Stomach (tissue), 19 donors: ENCODE measurements at places on chromosomes 16 and 17. TPM values are rescaled to one million over a fixed set of nuclear protein-coding genes. Genes with fewer than 3 reads are reported as not detected.

The AGRP gene
- not detected for polyA plus RNA-seq

The RHBDL1 gene
- polyA plus RNA-seq, result 3.3 TPM

The YBX2 gene
- polyA plus RNA-seq, result 1.8 TPM

The SLC47A1 gene
- 1.1 TPM for polyA plus RNA-seq

The KIAA0513 gene
- 8.4 TPM for polyA plus RNA-seq

The ADAM11 gene
- 0.19 TPM for polyA plus RNA-seq

The HOXB3 gene
- polyA plus RNA-seq, result 2.8 TPM

The CLEC10A gene
- 6.6 TPM for polyA plus RNA-seq

- DNase-seq, result no peak
Observed at GRCh38 chr17:65697661-65698060, 136.2 kb upstream of the AXIN2 start.

DNA sequence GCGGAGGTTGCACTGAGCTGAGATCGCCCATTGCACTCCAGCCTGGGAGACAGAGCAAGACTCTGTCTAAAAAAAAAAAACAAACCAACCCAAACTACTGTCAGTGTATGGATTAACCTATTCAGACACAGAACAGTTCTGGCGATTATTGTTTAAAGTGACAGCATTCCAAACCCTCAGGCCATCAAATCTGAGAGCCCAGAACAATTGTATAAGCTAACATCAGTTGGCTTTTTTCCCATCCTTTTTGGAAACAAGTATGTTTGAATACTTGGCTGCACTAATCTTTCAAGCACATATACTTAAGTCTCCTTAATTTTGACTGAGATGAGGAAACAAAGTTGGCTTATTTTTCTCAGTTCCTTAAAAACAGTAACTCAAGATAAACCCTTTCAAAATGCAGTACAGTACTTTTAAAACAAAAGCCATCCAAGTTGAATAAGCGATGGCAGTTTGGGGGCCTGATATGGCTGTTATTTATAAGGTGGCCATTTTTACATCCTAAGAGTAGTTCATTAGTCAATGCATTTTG, 1.4 kb downstream of the ZSWIM7 start:
- no peak for DNase-seq

DNA sequence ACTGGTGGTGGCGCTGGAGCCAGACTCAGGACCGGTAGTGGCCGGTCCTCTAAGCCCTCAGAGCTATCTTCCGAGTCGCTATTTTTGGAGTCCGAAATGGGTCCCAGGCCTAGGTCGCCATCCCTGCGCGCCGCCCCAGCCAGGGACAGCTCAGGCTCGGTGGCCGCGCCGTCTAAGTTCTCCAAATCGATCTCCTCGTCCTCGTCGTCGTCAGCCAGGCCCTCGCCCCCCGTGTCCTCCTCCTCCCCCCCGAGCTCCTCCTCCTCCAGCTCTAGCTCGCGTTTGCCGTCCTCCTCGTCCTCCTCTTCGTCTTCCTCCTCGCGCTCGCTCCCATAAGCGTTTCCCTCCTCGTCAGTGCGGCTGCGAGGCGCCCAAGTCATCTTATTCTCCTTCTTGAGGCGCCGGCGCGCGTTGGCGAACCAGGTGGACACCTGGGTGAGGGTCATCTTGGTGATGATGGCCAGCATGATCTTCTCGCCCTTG, 1.6 kb downstream of the IRX3 start:
- no peak for DNase-seq

GRCh38 chr16:55577887-55578286, 11.4 kb downstream of the CAPNS2 start:
- DNase-seq, result no peak

DNA sequence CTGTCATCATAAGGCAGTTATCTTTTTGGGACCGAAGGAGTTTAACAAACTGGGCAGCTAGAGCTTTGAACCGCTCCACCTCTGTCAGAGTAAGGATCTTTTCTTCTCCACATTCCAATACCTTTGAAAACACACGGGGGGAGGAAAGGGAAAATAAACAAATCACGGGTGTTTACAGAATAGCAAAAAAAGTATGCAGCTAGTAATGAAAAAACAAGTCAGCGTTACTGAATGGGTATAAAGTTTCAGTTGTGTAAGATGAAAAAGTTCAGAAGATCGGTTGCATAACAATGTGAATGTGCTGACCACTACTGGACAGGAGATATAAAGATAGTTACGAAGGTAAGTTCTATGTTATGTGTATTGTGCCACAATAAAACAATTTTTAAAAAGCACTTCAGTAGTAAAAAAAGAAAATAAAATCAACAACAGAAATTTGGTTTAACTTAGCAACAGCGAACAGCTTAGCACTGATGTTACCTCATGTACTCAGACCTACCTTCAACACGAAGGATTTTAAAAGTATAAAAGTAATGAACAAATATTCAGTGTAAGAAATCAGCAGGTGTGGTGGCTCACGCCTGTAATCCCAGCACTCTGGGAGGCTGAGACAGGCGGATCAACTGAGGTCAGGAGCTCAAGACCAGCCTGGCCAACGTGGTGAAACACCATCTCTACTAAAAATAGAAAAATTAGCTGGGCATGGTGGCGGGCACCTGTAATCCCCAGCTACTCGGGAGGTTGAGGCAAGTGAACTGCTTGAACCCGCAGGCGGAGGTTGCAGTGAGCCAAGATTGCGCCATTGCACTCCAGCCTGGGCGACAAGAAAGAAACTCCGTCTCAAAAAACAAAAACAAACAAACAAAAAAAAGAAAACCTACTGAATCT, 34.3 kb downstream of the MARF1 start:
- DNase-seq, result no peak

DNA sequence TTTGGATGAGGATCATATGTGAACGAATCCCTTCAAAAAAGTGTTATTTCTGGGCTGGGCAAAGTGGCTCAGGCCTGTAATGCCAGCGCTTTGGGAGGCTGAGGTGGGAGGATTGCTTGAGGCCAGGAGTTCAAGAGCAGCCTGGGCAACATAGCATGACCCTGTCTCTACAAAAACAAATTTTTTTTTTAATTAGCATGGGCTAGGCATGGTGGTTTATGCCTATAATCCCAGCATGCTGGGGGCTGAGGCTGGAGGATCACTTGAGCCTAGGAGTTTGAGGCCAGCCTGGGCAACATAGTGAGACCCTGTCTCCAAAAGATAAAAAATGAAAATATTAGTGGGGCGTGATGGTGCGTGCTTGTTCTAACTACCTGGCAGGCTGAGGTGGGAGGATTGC, 4.6 kb downstream of the TAOK1 start:
- no peak for DNase-seq

GRCh38 chr17:15213381-15214087, 51.6 kb downstream of the PMP22 start:
- no peak for DNase-seq

DNA sequence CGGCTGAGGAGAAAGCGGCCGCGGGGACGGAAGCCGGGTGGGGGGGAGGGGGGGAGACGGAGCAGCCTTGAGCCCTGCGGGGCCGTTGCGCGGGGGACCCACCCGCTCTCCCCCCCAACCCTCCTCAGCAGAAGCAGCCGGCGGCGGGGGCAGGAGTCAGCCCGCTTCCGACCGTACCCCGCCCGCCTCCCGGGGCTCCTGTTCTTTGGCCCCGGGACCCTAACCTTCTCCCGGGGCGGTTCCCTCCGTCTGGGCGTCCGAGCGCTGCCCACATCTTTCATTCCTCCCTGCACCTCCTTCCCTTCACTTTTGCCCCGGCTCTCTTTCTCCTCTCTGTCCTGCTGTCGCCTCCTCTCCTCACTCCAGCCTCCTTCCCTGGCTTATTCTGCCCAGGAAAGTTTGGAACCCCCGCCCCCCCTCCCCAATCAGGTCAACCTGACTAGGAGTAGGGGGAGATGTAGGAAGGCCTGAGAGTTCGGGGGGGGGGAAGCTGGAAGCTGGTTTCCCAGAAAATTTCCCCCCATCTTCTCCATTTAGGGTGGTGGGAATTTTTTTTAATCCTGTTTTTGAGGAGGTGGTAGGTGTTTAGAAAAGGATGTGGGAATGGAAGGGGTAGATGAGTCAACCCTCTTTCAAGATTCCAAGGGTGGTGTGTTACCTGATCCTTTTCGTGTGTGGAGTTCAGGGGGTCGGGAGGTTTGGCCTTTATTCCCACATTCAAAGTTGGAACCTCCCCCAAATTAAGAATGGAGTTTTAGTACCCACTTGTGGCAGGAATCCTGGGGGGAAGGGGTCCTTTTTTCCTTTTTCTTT, 427 bp upstream of the NLK start:
- DNase-seq, result no peak

- no peak for DNase-seq
Observed at GRCh38 chr17:2082003-2082781, 27.3 kb downstream of the HIC1 start.

DNA sequence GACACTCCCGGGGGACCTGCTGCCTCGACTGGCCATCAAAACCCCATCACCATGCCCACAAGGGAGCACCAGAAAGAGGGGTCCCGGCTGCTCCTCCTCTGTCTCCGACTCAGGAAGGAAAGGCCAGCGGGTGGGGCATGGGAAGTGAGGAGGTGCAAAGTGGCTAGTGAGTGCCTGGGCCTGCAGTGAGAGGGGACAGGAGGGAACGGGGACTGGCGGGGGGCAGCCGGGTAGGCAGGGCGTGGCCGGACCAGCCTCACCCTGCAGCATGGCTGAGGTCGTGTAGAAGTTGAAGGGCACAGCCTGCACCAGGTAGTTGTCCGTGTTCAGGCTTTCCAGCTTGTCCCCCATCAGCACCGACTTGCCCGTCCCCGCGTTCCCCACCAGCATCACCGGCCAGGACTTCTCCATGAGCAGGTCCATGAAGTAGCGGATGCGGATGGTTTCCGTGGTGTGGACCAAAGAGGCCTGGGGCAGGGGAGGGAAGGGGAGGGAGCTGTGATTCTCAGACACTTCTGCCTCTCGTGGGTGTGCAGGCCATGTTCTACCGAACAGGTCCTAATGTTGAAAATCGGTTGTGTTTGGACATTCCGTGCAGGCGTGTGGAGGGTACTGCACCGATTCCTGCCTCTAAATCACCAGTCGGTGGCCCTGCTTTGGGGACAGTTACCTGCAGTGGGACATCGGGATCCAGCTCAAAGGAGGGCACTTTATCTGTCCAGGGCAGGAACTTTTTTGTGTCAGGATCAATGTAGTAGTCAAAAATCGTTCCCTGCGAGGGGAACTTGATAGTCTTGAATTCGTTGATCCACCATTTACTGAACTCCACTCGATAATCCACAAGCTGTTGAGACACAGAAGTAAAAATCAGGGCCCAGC, 91.7 kb downstream of the DNAH17 start:
- DNase-seq, result no peak

GRCh38 chr17:67369676-67370075, 3.3 kb upstream of the PSMD12 start:
- DNase-seq, result no peak

DNA sequence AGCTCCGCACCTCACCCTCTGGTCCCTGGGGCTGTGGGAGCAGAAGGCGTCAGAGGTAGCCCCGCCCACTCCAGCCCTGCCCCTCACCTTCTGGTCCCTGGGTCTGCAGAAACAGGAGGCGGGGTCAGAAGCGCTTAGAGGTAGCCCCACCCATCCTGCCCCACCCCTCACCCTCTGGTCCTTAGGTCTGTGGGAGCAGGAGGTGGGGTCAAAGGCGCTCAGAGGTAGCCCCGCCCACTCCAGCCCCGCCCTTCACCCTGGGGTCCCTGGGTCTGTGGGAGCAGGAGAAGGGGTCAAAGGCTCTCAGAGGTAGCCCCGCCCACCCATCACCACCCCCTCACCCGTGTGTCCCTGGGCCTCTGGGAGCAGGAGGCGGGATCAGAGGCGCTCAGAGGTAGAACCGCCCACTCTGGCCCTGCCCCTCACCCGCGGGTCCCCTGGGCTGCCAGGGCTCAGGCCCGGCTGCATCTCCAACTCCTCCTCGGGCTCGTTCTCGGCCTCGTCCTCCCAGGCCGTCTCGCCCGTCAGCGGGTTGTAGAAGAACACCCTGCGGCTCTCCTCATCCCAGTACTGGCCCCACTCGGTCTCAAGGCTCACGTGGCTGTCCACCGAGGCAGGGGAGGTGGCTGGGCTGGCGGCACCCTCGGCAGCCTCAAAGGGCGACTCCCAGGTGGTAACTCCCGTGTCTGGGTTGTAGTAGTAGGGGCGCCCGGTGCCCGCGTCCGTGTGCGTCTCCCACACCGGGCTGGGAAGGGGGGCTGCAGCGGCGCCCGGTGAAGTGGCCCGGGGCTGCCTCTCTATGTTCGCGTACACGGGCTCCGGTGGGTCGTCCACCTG, 27.2 kb downstream of the ARHGAP27 start:
- no peak for DNase-seq

- DNase-seq, result peak; percentile 41
Observed at GRCh38 chr17:8606401-8606800, 24.1 kb downstream of the MYH10 start.
